ENCODE measurements at places on chromosomes 3 and 15. TPM values are rescaled to one million over a fixed set of nuclear protein-coding genes. Genes with fewer than 3 reads are reported as not detected.

SORD gene
- 40.5 TPM for total RNA-seq

SPATA12 gene
- not detected for total RNA-seq

SCAANT1 gene
- total RNA-seq = not detected

FAM3D gene
- total RNA-seq = 8.5 TPM

SOX14 gene
- total RNA-seq = not detected

YEATS2 gene
- 39.4 TPM for total RNA-seq

ATP1B3 gene
- total RNA-seq = 101 TPM

QTRT2 gene
- total RNA-seq = 36.7 TPM

ZSCAN2 gene
- total RNA-seq = 3.8 TPM

CACNA2D2 gene
- not detected for total RNA-seq

SUCNR1 gene
- not detected for total RNA-seq

ACAA1 gene
- 54.7 TPM for total RNA-seq

CPNE9 gene
- total RNA-seq = not detected

SIN3A gene
- 20.5 TPM for total RNA-seq

GPR27 gene
- total RNA-seq = 1.6 TPM

CYP8B1 gene
- total RNA-seq = not detected

ALPK3 gene
- total RNA-seq = under 0.01 TPM

SPINK8 gene
- total RNA-seq = not detected

ACSBG1 gene
- not detected for total RNA-seq

STAC gene
- total RNA-seq = 1.7 TPM

WDR49 gene
- total RNA-seq = 0.34 TPM

FBXO40 gene
- not detected for total RNA-seq

ZPLD1 gene
- total RNA-seq = 0.07 TPM

SNUPN gene
- total RNA-seq = 23.8 TPM

ISLR2 gene
- under 0.01 TPM for total RNA-seq

LYZL4 gene
- total RNA-seq = not detected

PLA2G4E gene
- total RNA-seq = 0.14 TPM

MUSTN1 gene
- total RNA-seq = not detected

SERPINI2 gene
- total RNA-seq = not detected
